ENCODE measurements at places on chromosomes 13 and 19.

DNA sequence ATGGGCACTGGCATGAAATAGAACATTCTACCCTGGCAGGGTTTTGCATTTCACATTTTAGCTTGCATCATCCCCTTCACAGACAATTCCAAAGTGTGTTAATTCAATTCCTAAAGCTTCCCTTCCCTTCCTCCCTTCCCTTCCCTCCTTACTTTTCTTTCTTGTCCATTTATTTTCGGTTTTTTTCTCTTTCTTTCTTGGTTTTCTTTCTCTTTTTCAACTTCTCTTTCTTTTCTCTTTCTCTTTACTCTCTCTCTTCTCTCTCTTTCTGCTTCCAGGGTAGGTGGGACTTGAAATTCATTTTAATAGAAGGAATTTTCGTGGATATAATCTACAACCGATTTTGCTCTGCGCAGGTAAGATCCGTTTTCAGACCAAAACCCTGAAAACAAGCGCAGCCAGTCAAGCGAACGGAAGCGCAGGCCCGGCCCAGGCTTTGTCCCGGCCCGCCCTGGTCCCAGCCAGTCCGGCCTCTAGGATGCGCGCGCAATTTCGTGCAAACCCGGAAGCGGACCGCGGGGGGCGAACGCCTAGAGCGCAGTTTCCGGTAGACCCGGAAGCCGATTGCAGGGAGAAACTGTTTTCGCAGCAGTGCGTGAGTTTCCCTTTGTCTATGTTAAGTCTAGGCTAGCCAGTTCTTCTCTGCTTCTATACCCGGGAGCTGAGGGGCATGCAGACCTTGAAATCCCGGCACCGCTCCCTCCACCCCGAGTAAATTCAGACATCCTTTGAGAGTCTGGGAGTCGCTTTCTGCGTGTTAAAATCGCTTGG is at the start of gene ZNF528:
Gene ZNF528, plus strand, starts transcription at position 540 of the 771 bp plus-strand sequence. CDS start 4,165 bp downstream, outside the sequence.
- DNase-seq: peak; percentile 91

DNA sequence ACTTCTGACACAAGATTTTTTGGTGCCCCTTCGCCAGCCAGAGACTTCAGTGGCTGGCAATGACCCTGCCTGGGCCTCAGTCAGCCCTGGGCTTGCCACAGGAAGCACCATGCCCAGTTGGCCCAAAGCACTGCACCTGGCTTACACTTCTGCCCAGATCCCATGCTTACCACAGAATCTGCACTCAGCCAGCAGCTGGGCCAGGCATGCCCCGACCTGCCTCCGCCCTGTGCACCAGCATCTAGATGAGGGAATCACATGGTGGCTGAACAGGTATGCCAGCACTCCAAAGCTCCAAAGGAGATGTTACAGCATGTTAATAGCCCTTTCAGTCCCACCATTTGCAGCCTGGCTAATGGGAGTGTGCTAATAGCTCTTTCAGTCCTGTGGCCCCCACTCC is 690.9 kb downstream of the SLITRK6 start:
- DNase-seq: peak; percentile 35

DNA sequence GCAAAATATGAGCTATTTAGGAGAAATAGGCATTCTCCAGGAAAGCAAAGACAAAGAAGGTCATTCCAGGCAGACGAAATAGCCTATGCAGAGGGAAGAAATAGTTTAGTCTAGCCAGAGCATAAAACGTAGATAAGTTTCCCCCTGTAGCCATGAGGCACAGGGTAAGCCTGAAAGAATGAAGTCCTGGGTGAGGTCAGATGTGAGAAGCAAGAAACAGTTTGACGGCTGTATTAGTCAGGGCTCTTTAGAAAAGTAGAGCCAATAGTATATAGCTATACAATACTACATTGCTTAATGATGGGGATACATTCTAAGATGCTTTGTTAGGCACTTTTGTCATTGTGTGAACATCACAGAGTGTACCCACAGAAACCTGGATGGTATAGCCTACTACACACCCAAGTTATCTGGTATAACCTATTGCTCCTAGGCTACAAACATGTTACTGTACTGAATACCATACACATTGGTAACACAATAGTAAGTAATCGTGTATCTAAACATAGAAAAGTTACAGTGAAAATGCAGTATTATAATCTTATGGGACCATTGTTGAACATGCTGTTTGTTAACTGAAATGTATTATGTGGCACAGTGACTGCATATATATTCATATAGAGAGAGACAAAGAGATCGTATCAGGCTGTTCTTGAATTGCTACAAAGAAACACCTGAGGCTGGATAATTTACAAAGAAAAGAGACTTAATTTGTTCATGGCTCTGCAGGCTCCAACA is 59.3 kb upstream of the WDFY2 start:
- DNase-seq: no peak

- DNase-seq: no peak
These were observed 65.8 kb upstream of the SLITRK6 start for GRCh38 chr13:85864963-85865530.

DNA sequence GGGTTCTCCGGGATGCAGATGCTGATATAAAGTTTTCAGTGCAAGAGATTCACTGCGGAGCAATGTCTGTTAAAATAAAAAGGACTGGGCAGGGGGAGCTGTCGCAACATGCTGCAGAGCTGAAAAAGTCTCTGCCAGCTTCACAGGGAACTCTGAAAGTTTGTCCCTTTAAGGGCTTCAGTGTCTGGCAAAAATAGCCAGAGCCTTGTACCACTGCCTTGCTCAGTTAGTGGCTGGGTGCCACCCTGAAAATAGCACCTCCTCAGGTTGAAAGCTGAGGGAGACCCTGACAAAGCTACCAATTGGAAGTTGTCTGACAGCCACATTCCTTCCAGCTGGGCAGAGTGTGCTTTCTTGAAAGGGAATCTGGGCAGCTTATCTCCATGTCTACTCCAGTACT is 3.0 kb upstream of the NDFIP2 start:
- DNase-seq: no peak

DNA sequence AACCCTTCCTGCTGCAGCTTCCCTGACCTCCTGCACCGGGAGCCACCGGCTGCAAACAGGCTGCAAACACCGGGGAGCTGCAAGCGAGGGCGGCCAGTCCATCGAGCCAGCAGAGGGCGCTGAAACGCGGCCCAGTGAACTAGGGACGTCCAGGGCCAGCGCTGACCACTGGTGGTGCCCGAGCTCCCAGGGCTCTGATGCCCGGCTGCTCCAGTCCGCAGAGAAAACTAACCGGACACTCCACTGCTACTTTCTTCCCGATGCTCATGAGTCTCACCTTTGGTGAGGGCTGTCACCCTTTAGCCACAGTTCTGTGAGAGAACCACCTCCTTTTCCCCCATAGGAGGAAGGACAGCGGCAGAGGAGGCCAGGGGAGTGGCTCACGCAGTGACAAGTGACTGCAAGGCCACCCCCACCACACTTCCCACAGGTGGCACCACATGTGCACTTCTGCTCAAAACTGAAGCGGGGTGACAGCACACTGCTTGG is 82.8 kb upstream of the MTIF3 start:
- peak; percentile 28 for DNase-seq

DNA sequence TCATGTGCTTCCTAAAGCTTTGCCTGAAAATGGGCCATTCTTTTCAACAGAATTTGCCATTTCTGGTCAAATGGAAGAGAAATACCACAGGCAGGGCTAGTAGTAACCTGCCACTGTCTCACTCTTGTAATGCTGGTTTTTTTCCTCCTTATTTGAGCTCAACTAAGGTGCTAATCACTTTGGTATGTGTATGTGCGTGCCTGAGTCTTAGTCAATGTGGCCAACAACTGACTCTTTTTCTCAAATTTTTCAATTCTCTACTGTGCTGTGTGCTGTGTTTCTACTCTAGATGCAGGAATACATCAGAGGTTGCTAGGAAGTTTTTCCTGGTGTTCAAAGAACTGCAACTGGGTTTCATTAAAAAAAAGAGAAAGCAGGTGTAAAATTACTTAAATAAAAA is 870.2 kb downstream of the EFNB2 start:
- no peak for DNase-seq

DNA sequence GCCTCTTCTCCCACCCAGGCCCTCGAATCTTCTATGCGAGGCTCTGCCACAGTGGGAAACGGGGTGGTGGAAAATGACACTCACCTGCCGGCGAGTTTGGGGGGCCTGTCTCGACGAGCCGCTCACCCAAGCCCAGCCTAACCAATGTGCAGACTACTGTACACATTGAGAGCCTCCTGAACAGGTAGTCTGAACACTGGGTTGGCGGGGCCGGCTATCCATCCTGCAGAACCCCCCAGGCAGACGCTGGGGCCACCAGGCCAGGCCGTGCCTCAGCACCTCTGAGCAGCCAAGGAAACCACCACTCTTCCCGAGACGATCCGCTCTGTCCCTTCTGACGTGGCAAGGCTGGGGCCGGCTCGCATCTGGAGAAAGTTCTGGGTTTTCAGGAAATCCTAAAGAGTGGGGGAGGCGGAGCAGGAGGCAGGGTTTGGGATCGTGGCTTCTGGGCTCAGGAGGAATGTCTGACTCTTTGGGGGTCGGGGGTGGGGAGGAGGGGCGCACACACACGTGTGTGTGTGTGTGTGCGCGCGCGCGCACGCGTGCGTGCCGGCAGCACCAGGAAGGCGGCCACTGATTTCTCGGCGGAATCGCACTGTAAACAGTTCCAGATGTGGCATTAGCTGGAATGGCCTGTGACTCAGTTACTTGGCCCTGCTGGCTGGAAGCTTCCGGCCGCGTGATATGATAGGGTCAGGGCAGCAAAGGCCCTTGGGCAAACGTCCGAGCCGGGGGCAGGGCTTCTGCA is 18.5 kb downstream of the TMED1 start:
- no peak for DNase-seq

GRCh38 chr13:104085611-104086010 is 1019.4 kb upstream of the SLC10A2 start:
- no peak for DNase-seq

Measured in NCI-H345 (cell line).